MV-4-11 (cell line): ENCODE measurements at places on chromosomes 1 and 21.

DNA sequence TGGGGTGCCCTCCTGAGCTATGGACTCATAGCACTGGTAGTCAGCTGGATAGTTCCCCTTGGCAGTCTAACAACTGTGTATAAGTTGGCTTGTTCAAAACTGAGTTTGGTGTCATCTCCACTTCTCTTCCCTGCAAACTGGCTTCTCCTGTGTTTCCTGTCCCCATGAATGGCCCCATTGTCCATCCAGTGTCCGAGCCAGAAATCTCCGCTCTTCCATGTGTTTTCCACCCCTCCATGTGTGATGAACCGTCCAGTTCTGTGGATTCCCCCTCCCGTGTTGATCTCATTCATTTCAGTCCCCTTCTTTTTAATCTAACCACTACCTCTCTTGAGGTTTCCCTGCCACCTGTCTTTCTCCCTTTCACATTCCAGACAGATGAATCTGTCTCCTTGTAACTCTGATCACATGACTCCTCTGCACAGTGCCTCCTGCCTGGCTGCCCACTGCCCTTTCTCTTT, 195.7 kb downstream of the ROR1 start:
- no peak for DNase-seq

- DNase-seq = peak; percentile 65
These were observed 47.7 kb downstream of the ETS2 start for GRCh38 chr21:38853421-38853919.

DNA sequence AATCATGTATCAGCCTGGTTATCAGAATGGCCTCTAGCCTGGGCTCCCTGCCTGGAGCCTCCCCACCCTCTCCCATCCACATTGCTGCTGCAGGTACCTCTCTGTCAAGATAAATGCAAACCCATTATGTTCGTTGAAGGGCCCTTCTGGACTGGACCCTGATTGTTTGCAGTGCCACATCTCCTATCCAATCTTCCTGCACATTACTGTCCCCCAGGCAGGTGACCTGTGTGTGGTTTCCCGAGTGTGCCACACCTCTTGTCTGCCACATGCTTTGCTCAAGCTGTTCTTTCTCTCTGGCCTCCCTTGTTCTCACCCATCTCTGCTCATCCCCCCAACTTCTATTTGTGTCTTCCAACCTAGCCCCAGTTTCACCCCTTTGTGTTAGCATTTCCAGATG, 32.4 kb downstream of the IER5 start:
- DNase-seq = no peak

- DNase-seq = no peak
These were observed 926 bp downstream of the POU3F1 start for GRCh38 chr1:38045401-38046332.

- no peak for DNase-seq
These were observed 10.4 kb downstream of the ANP32E start for GRCh38 chr1:150225546-150225945.

DNA sequence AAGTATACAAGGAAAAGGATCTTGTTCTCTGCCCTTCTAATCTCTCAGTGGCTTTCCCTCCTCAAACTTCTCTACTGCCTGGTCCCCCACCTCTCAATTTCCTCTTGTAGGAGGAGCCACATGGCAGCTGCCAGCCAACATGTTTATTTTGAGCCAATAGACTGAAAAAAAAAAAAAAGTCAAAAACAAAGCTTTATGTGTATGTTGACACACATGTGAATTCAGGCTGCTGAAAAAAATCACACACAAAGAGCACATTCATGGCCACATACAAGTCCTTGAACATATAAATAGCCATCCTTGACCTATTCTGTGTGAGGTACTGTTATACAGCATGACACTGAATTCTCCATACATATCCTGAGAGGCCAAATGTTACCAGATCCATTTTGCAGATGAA, 3.7 kb downstream of the PTPN14 start:
- DNase-seq = no peak

- no peak for DNase-seq
These were observed 17.4 kb downstream of the LDLRAP1 start for GRCh38 chr1:25560788-25561187.

- no peak for DNase-seq
These were observed 150.3 kb downstream of the ETS2 start for GRCh38 chr21:38956007-38956406.

GRCh38 chr1:29197590-29197924, 15.9 kb upstream of the SRSF4 start:
- DNase-seq = peak; percentile 11

GRCh38 chr1:19139711-19140110, 70.4 kb downstream of the UBR4 start:
- no peak for DNase-seq

DNA sequence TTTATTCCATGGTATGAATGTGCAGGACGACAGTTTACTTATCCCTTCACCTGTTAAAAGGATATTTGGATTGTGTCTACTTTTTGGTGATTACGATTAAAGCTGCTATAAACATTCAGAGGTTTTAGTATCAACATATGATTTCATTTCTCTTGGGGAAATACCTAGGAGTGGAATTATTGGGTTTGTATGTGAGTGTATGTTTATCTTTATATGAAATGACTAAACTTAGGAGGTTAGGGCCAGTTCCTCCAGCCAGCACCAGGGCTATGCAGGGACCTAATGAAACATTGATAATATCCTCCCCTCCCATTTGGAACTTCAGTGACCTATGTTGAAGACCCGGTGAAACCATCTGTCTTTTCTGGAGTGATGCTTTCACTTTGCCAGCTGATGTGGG, 13.8 kb downstream of the TMEM51 start:
- DNase-seq = no peak

GRCh38 chr1:235240960-235241359, 79.9 kb upstream of the RBM34 start:
- no peak for DNase-seq

DNA sequence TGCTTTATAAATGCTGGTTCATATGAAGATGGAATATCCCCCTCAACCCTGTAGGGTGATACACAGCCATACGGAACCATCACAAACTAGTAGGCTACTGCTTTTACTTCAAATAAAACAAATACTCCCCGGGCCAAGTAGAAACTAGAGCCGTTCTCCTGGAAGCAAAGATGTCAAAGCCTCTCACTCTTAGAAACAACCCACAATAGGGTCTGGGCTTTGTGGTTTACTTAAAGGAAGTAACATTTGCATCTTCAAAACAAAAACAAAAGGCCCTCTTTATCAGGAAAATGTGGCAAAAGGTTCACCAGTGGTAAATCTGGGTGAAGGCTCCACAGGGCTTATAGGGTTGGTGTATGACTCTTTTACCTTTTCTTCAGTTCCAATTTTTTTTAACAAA, 49.8 kb downstream of the HLCS start:
- DNase-seq = no peak

DNA sequence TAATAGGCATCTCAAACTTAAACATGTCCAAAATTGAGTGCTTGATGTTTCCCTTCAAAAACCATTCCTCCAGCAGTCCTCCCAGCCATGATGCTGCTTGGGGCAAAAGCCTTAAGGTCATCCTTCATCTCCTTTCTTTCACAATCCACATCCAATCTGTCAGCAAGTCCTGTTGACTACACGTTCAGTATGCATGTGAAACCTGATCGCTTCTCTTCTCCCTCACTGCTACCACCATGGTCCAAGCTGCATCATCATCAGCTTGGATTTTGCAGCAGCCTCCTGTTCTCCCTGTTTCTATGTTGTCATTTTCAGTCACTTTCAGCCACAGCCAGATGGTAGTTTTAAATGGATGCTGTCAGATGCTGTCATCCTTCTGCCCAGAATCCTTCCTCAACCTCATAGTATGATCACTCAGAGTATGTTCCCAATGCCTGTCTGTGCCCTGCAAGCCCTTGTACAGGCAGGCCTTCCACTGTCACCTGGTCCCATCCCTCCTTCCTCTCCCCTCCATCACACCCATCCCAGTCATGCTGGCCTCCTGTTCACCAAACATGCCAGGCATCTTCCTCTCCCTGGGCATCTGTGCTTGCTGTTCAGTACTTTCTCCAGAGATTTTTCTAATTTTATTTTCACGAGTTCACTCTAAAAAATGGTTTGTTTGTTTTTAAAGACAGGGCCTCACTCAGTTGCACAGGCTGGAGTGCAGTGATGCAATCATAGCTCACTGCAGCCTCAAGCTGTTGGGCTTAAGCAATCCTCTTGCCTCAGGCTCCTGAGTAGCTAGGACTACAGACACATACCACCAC, 66.0 kb downstream of the SYDE2 start:
- peak; percentile 47 for DNase-seq

GRCh38 chr1:51833700-51834099, 44.8 kb downstream of the NRDC start:
- DNase-seq = no peak
